ENCODE measurements at places on chromosomes 2 and 18. TPM values are rescaled to one million over a fixed set of nuclear protein-coding genes. Genes with fewer than 3 reads are reported as not detected.

- no peak for DNase-seq
Observed at GRCh38 chr18:47944972-47945852, 14.8 kb upstream of the SMAD2 start.

FOXI3 gene
- not detected for total RNA-seq

TTC21B gene
- 15.2 TPM for total RNA-seq

UGT1A6 gene
- total RNA-seq = 43.7 TPM

DNA sequence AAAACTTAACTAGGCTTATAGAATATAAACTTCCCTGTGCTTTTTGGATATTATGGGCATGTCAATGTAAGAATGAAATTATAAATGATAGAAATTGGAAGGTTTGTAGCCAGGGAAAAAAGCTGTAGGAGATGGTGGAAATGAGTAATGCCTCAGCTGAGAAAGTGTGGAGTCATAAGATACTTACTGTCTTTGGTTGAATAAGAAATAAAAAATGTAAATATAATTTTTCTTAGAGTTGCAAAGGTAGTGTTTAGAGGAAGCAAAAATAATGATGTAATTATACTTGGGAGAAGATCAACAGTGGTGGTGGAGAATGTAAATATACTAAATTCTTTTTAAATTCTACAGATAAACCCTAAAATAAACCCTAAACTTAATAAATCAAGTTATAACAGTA lies 26.2 kb upstream of the RND3 start:
- no peak for DNase-seq

GRCh38 chr2:143051465-143051864 lies 77.8 kb upstream of the ARHGAP15 start:
- no peak for DNase-seq

- no peak for DNase-seq
Observed at GRCh38 chr2:227870710-227871374, 589 bp upstream of the DAW1 start.

GRCh38 chr2:27591745-27592144 lies 8.9 kb downstream of the ZNF512 start:
- no peak for DNase-seq

TRIP12 gene
- total RNA-seq = 225 TPM

CYP26B1 gene
- total RNA-seq = 2.5 TPM

DNA sequence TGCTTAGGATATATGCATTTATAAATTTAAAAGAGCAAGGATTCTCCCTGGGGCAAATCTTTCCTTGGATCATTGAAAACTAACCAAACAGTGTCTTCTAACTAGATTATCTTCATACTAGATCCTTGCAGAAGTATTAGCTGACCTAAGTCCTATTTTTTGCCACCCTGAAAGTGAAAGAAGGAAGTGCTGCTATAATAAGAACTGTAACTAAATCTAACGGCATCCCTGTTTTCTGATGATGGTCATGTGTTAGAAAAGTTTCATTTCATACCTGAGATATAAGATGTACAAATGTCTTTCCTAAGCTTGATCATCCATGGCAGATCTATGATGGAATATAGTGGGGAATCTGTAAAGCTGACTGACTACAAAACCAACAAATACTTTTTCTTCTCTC lies 102.7 kb downstream of the MAP2 start:
- DNase-seq = no peak

- DNase-seq = no peak
Observed at GRCh38 chr2:238489896-238490295, 63.2 kb downstream of the ASB1 start.

- DNase-seq = no peak
Observed at GRCh38 chr2:49416252-49416651, 261.9 kb upstream of the FSHR start.

KIF1A gene
- 0.54 TPM for total RNA-seq

GRCh38 chr18:35186291-35187034 lies 54.4 kb upstream of the ZNF397 start:
- no peak for DNase-seq

- DNase-seq = peak; percentile 78
Observed at GRCh38 chr2:233976690-233977294, 59.6 kb downstream of the TRPM8 start.

DNA sequence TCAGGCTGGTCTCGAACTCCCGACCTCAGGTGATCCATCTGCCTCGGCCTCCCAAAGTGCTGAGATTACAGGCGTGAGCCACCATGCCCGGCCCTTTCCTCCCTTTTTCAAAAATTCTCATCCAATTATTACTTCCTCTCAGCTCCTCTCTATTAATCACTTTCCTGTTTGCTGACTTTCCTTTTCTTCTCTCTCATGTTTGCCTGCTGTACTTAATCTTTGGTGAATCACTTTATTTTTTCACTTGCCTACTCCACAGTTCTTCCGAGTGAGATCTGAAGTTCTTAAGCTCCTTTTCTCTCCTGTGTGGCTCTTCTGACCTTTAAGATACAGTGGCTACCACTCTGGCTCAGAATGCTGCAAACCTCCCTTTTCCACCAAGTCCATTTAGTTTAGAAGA lies 126.3 kb upstream of the SERTAD2 start:
- DNase-seq = no peak
